Aortic smooth muscle cell (primary cell): ENCODE measurements at places on chromosomes 1 and 21. TPM values are rescaled to one million over a fixed set of nuclear protein-coding genes. Genes with fewer than 3 reads are reported as not detected.

Gene GNAT2
- 0.19 and 0.40 TPM in 2 replicates for total RNA-seq

Gene OR2L3
- total RNA-seq: not detected in 2 replicates

Gene CYP2J2
- 0.12 and 0.13 TPM in 2 replicates for total RNA-seq

Gene CHD1L
- total RNA-seq: 41.5 and 45.6 TPM in 2 replicates

Gene SPRR4
- total RNA-seq: not detected in 2 replicates
